ENCODE measurements at places on chromosomes 3 and 15.

GRCh38 chr3:123071146-123071545, 4.3 kb downstream of the PDIA5 start:
- no peak for DNase-seq

DNA sequence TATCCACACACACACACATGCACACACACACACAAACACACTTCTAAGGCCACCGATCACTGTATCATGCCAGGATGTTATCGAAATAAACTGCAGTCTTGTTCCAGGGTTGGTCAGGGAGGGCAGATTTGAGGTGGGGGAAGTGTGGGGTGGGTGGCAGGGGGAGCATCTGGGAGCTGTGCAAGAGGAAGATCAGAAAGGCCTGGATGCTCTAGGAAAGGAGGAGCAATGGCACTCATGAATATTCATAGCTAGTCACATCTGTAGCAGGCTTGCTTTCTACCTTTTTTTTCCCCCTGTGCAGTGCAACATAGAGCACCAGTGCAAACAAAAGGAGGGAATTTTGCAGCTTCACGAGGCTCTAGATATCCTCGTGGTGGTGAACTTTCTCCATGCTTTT, 84.9 kb downstream of the MEIS2 start:
- DNase-seq = no peak

DNA sequence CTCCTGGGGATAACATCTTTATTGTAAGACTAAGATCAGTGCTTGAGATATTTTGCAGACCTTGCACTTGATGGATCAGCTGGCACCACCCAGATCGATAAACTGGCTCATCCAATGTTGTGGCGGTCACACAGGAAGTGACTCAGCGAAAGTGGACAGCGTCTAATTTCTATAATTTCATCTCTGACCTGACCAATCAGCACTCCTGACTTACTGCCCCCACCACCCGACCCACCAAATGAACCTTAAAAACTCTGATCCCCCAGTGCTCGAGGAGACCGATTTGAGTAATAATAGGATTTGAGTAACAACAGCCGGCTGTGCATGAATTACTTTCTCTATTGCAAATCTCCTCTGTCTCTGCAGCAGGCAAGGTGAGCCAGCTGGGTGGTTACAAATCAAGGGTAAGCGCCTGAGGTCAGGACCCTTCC, 62.7 kb upstream of the RNU6-1 start:
- DNase-seq = no peak

DNA sequence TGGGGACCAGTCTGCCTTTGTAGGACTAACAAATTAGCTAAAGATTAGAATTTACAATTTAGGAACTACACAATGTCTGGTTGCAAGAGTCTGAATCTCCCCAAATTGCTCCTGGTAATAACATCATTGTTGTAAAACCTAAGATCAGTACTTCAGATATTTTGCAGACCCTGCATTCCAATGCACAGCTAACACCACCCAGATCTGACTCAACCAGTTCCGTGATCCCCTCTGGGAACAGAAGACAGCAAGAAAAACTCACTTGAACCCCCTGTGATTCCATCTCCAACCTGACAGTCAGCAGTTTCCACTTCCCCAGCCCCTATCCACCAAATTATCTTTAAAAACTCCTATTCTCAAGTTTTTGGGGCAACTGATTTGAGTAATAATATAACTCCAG, 201.9 kb upstream of the ARPP21 start:
- no peak for DNase-seq

GRCh38 chr3:77707281-77707680, 667.4 kb downstream of the ROBO2 start:
- no peak for DNase-seq

DNA sequence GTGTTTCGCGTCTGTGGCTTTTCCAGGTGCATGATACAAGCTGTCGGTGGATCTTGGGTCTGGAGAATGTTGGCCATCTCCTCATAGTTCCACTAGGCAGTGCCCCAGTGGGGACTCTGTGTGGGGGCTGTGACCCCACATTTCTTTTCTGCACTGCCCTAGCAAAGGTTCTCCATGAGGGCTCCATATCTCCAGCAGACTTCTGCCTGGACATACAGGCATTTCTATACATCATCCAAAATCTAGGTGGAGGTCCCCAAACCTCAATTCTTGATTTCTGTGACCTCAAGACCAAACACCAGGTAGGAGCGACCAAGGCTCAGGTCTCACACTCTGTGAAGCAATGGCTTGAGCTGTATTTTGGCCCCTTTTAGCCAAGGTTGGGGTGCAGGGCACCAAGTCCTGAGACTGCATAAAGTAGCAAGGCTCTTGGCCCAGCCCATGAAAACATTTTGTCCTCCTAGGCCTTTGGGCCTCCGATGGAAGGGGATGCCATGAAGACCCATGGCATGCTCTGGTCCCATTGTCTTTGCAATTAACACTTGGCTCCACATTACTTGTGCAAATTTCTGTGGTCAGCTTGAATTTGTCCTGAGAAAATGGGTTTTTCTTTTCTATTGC, 615.3 kb downstream of the ZBBX start:
- no peak for DNase-seq

- no peak for DNase-seq
Measured at GRCh38 chr3:181710345-181711291, 1.1 kb upstream of the SOX2 start.

DNA sequence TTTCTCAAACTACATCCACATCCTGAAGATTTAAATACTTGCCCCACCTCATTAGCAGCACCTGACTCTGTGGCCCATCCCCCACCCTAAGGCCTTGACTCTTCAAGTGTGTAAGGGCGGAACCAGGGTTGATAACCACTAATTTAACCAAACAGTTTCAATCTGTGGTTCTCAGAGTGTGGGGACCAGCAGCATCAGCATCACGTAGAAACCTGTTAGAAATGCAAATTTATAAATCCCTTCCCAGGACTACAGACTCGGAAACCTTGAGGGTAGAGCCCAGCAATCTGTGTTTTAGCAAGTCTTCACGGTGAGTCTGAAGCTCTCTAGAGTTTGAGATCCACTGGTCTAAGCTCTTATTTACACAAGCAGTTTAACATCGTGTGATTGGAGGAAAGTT, 12.4 kb downstream of the GNB4 start:
- no peak for DNase-seq

DNA sequence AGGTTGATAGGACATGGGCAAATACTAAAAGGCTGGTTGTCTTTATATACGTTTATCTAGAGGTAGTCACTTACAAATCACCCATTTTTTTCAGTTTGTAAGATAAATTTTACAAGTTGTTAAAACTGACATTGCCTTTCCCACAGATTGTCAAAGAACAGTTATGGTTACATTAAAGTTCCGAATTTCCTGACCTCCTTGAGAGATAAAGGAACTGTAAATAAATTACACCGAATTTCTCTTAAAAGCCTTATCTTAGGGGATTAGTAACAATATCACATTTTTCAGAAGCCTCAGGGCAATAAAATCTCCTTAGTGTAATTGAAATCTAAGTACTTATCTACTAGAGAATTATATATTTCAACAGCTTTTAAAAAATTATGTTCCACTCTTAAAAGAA, 49.5 kb downstream of the ZPLD1 start:
- no peak for DNase-seq

GRCh38 chr3:120304616-120305015, 19.6 kb upstream of the GPR156 start:
- DNase-seq = no peak

GRCh38 chr3:142433110-142433509, 14.7 kb downstream of the XRN1 start:
- no peak for DNase-seq

- DNase-seq = no peak
Measured at GRCh38 chr3:159679900-159680299, 308.7 kb upstream of the IL12A start.

DNA sequence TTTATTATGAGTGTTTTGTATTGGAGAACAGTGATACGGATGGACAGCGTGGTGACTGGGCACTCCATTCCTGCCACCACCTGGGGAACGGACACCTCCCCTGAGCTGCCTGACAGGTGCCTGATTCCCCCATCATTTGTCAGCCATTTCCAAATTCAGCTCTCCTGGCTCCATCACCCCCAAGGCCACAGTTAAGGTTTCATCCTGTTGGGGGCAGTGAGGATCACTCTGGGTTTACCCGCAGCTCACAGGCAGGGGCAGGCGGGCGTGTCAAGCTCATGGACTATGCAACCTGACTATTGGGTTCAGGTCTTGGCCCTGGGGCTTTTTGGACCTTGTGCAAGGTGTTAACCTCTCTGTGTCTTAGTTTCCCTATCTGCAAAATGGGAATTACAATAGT, 76.3 kb downstream of the RAB11A start:
- no peak for DNase-seq

- no peak for DNase-seq
Measured at GRCh38 chr3:137762674-137763593, 1.2 kb upstream of the SOX14 start.

DNA sequence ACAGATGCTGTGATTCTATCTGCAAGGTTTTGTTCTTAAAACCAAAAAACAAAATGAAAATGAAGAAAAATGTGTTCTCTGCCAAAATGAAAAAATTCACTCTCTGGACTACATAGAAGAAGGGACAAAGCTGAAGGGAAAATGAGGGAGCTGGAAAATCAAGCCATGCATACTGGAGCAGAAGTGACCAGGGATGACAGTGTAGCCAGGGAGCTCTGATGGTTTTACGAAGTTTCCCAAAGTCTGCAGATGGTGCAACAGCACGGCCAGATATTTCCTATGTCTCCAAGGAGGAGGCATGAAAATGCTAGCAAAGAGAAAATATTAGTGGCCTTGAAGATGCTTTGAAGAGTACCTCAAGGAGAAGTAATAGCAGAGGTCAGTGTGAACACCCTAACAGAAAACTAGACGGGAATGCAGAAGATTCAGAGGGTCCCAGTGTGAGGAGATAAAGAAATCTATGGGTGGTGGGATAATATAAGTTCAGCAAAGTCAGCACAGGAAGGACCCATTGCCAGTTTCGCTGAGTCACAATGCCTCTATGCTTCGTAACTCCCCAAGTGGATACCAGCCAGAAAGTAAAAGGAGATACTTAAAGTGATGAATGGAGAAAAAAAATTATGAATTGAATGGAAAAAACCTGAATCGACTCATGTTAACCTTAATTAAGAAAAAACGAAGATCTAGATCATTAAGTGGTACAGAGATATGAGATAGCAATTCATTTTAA, 39.0 kb upstream of the POMGNT2 start:
- no peak for DNase-seq

- DNase-seq = no peak
Measured at GRCh38 chr3:126118591-126118990, 34.7 kb upstream of the SLC41A3 start.

DNA sequence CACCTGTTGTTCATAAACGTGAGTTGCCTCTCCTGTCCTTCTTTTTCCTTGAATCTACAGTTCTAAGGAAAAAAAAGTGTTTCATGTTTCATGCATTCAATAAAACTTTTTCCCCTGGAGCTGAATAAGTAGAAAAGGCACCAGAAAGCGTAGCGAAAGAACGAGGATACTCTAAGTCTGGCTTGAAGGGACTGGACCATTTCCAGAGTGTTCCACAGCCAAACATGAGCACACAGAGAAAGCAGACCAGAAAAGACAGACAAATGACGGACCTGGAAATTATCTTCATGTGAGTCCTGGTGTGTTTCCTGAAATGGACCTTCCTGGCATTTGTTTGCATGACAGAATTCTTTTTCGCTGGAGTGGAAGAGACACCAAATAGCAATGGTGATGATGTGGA, 204.7 kb downstream of the SV2B start:
- DNase-seq = no peak

Measured in lower lobe of right lung (tissue), 2 donors.